ENCODE measurements at places on chromosomes 2 and 18.

DNA sequence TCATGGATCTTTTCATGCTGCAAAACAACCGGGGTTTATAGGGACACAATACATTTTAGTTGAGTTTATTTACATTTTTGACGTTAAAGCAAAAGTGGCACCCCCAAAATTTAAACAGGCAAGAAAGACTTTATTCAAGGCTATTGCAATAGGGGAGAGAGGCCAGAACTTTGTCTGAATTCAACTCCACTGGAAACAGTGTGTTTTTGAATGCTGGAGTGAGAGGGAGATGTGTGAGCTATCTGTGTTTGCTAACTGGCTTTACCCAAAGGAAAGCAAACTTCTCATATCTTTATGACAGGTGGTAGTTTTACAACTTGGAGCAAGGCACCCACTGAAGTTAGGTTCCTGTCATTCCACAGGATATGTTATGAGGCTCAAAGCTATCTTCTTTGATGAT, 207.4 kb downstream of the AGPS start:
- no peaks in the 10 kb centered on the region for H3K4me1 ChIP-seq
- no peaks in the 10 kb centered on the region for H3K36me3 ChIP-seq
- H3K4me3 ChIP-seq = no peak overlapping the region
- no peaks in the 10 kb centered on the region for H3K27me3 ChIP-seq
- DNase-seq = no peak

DNA sequence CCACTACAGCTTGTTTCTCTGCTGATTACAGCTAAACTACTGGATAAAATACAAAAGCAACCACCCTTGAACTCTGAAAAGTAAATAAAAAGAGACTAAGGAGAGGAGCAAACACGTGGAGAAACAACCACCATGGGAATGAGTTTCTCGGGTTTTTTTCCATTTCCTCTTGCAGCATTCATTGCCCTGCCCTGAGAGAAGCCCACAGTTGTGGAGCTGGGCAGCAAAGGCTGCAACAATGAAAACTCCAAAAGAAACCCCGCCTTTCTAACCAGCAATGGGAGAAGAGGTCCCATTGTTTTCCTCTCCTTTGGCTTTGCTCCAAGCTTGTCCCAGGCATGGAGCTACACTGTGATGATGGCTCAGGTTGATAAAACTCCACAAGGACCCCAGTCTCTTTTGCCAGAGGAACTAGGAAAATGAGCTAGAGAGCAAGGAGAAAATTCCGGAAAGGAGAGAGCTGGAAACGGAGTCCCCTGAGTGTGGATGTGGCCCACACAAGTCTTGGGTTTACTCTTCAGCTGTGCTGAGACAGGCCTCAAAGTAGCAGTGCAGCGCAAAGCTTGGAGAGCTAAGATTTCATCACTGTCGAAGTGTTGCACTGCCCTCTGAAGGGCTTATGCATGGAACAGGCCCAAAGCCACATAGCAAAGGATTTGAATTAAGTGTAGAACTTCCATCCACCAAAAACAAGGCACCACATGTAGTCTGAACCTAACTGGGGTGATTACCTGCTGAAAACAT, 20.9 kb downstream of the NAPG start:
- peaks cover 14% of the 10 kb centered on the region for H3K36me3 ChIP-seq
- H3K4me3 ChIP-seq = no peak overlapping the region
- H3K27ac ChIP-seq = no peak overlapping the region
- H3K27me3 ChIP-seq = no peaks in the 10 kb centered on the region
- DNase-seq = no peak

DNA sequence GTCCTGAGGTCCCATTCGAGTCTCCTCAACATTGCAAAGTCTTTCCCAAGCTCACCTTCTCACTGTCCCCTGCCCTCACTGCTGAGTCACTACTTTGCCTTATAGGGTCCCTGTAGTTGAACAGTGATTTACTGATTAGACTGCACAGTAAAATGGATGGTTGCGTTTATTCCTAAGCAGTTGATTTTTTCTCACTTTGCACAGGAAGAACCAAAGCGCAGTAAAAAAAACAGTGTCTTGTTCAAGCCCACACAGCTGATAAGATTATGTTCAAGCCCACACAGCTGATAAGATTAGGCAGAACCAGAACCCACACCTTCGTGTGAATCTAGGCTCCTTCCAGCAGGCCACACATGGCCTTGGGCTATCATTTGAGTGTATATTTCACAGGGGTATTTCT, 215.3 kb upstream of the COPS8 start:
- H3K27ac ChIP-seq = no peak overlapping the region
- no peaks in the 10 kb centered on the region for H3K36me3 ChIP-seq
- no peaks in the 10 kb centered on the region for H3K27me3 ChIP-seq

- no peak overlapping the region for H3K27ac ChIP-seq
- no peak for DNase-seq
- no peaks in the 10 kb centered on the region for H3K36me3 ChIP-seq
- H3K4me1 ChIP-seq = no peaks in the 10 kb centered on the region
Measured at GRCh38 chr2:45743531-45744396, 92.3 kb downstream of the PRKCE start.

DNA sequence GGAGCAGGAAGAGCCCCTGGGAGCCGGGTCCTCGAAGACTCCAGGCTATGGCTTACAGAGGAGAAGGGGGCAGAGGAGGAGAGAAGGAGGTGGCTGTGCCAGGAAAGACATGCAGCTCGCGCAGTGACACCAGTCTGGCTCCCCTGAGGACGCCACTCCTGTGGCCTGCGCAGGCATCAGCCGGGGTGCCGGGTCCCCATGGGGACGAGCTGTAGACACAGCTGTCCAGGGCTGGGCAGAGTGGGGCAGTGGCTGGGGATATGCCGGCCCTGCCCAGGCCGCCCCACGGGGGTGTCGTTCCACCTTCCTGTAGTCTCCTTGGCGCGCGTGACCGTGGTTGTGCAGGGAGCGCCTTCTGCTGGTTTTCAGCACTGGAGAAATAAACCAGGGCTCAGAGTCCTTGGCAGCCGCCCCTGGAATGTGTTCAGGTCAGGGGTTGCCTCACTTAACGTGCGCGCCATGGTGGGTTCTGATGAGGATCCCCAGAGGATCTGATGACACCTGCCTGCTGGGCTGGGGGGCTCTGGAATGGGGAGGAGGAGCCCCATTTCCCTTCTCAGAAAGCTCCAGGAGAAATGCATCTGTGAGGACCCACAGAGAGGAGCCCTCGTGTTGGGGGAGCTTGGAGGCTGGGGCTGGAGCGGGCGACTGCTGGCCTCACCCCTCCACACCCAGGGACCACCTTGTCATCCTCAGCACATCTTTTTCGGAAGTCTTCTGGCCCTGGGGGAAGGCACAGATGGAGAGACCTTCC, 26.7 kb downstream of the RAMP1 start:
- no peaks in the 10 kb centered on the region for H3K36me3 ChIP-seq
- no peak overlapping the region for H3K27ac ChIP-seq
- H3K4me1 ChIP-seq = no peaks in the 10 kb centered on the region
- H3K27me3 ChIP-seq = no peaks in the 10 kb centered on the region
- no peak for DNase-seq
- no peak overlapping the region for H3K4me3 ChIP-seq

DNA sequence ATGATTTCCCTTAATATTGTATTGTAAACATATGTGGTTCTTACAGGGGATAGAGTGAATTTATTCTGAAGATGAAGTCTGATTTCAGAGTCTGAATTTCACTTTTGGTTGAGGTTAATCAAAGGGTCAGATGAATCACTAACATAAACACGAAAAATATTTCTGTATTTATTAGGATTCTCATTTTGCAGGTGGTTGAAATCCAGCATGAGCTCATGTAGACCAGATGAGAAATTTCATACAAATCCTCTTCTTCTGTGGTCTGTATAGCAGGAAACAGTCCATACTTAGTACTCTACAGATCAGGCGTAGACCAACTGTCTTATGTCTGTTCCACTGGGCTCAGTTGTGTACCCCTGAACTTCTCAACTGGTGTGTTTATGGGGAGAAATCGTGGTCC, 157.8 kb downstream of the BABAM2 start:
- no peaks in the 10 kb centered on the region for H3K36me3 ChIP-seq
- H3K4me1 ChIP-seq = no peaks in the 10 kb centered on the region
- H3K27me3 ChIP-seq = no peaks in the 10 kb centered on the region
- H3K27ac ChIP-seq = no peak overlapping the region
- DNase-seq = no peak
- no peak overlapping the region for H3K4me3 ChIP-seq

GRCh38 chr2:215658635-215659305, 222.9 kb upstream of the FN1 start:
- no peak overlapping the region for H3K27ac ChIP-seq
- DNase-seq = no peak
- H3K4me3 ChIP-seq = no peak overlapping the region
- no peaks in the 10 kb centered on the region for H3K27me3 ChIP-seq
- H3K36me3 ChIP-seq = no peaks in the 10 kb centered on the region

DNA sequence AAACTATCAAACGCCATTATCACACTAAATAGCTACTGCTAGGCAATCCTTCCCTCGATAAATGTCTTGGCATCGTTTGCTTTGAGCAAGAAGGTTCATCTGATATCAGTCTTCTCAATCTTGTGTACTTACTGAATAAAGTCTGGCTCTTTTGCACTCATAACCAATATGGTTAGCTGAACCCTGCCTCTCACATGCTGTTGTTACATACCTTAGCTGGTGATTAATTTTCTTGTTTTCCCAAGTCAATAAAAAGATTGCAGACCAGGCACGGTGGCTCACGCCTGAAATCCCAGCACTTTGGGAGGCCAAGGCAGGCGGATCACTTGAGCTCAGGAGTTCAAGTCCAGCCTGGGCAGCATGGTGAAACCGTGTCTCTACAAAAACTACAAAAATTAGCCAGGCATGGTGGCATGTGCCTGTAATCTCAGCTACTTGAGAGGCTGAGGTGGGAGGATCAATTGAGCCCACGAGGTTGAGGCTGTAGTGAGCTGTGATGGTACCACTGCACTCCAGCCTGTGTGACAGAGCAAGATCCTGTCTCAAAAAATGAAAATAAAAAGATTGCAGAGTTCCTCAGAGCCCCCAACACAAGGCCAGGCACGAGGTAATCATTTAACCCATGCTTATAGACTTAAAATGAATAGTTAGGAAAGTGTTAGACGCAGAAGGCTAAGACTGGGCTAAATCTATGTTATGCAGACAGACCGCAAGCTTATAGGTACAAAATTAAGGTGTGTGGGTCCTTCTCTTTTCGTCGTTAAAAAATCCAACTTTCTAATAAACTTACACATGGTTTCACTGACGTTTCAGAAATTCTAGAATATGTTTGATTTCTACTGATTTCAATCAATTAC, 177.5 kb downstream of the ALPK2 start:
- H3K4me1 ChIP-seq = no peaks in the 10 kb centered on the region
- no peak overlapping the region for H3K27ac ChIP-seq
- H3K27me3 ChIP-seq = no peaks in the 10 kb centered on the region

GRCh38 chr18:45403341-45404049, 211.8 kb upstream of the SLC14A2 start:
- no peaks in the 10 kb centered on the region for H3K36me3 ChIP-seq
- no peaks in the 10 kb centered on the region for H3K27me3 ChIP-seq
- DNase-seq = no peak
- no peak overlapping the region for H3K27ac ChIP-seq

DNA sequence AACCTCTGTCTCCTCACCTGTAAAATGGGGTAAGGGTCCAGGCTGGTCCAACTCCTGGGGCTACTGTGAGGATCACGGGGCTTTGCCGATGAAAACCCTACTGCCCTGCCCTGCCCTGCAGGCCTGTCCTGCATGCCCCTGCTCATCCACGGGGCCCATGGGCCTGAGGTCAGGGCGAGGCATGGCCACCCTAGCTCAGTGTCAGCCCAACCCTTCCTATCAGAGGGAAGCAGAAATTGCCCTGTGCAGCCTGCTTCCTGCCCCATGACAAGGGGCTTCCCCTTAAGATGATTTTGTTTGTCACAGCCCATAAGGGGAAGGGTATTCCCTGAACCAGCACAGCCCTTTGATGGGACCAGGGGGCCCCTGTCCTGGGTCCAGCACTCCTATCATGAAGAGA, 353.6 kb upstream of the ID2 start:
- no peaks in the 10 kb centered on the region for H3K36me3 ChIP-seq
- H3K4me3 ChIP-seq = no peak overlapping the region
- no peak for DNase-seq
- no peaks in the 10 kb centered on the region for H3K27me3 ChIP-seq

GRCh38 chr18:46820863-46821262, 64.0 kb upstream of the ST8SIA5 start:
- no peak overlapping the region for H3K4me3 ChIP-seq
- DNase-seq = no peak
- no peaks in the 10 kb centered on the region for H3K27me3 ChIP-seq
- no peaks in the 10 kb centered on the region for H3K4me1 ChIP-seq
- no peak overlapping the region for H3K27ac ChIP-seq
- no peaks in the 10 kb centered on the region for H3K36me3 ChIP-seq

DNA sequence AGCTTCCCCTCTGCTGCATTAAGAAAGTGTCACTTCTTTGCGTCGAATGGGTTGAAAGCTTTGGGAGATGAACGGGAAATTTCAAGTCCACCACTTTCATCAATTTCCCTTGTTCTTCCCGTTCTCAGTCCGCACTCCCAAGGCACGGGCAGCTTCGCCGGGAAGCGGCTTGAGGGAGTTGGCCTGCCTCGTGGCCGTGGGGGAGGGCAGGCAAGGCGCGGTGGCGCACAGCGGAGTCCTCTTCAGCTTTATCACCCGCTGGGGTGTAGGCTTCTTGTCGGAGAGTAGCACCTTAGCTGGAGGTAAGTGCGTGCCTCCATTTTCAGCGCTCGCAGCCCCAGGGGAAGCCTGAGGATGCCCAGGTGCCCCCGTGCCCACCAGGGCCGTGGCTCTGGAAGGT, 19.9 kb downstream of the KCTD18 start:
- no peak overlapping the region for H3K4me3 ChIP-seq
- no peak overlapping the region for H3K27ac ChIP-seq
- H3K36me3 ChIP-seq = peaks cover 51% of the 10 kb centered on the region
- H3K27me3 ChIP-seq = no peaks in the 10 kb centered on the region

DNA sequence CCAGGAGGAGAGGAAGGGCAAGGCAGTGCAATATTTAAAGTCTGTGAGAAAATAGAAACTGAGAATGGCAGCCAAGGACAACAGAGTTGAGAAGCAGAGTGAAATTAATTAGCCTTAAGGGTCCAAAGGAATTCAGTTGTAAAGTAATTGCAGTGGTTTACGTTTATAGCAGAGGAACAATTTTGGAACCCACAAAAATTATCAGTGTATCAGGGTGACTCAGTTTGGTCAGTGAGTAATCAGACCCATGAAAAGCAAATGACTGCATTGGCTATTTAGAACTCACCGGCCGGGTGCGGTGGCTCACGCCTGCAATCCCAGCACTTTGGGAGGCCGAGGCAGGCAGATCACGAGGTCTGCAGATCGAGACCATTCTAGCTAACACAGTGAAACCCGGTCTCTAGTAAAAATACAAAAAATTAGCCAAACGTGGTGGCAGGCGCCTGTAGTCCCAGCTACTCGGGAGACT, 245.8 kb upstream of the SLC39A10 start:
- no peaks in the 10 kb centered on the region for H3K27me3 ChIP-seq
- no peak overlapping the region for H3K27ac ChIP-seq
- H3K4me1 ChIP-seq = no peaks in the 10 kb centered on the region
- no peak for DNase-seq
- no peak overlapping the region for H3K4me3 ChIP-seq
- H3K36me3 ChIP-seq = no peaks in the 10 kb centered on the region
